ENCODE measurements at places on chromosomes 1 and 21.

DNA sequence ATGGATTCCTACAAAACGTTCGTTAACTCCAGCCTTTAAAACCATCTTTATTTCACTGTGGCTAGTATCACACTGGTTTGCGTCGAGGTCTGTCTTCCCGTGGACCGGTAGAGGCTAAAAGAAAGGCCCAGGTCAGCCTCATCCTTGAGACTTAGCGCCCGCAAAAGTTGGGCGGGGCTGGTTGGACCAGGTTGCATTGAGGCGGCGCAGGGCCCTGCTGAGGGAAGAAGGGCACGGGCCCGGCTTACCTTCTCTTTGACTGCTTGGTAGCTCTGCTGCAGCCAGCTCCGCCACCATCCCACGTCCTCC, 455 bp downstream of the BSDC1 start:
- peak; percentile 14 for DNase-seq

- DNase-seq = no peak
These were observed 9.4 kb downstream of the CR1L start for GRCh38 chr1:207654320-207654719.

GRCh38 chr1:22711071-22711470, 432 bp downstream of the EPHB2 start:
- DNase-seq = no peak

- DNase-seq = no peak
These were observed 66.3 kb downstream of the CD58 start for GRCh38 chr1:116504308-116505156.

GRCh38 chr1:23018661-23019093, 591 bp upstream of the KDM1A start:
- no peak for DNase-seq

DNA sequence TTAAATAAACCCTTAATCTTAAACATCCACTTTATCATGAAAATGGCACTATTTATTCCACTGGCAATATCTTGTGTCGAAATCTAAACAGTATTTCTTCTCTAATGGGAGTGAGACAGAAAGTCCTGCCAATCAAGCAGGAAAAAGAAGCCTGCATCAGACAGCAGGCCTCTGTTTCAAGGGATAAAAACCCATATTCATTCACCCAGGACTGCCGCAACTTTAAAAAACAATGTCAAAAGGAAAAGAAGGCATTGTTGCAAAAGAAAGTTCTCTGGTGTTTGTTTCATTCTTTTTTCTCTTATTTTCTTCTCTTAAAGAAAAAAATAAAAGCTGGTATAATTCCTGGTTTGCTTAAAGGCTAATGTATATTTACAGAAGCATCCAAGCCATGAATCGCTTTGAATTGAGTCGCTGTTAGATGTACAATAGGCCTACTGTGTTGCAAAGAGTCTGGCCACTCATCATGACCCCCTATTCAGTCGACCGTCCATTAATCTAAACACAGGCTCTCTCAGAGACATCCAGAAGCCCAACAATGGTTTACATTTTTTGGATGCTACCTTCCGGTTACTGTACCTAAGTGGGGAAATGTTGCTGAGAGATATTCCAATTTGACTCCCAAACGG, 48.7 kb upstream of the ZC3H11B start:
- no peak for DNase-seq

DNA sequence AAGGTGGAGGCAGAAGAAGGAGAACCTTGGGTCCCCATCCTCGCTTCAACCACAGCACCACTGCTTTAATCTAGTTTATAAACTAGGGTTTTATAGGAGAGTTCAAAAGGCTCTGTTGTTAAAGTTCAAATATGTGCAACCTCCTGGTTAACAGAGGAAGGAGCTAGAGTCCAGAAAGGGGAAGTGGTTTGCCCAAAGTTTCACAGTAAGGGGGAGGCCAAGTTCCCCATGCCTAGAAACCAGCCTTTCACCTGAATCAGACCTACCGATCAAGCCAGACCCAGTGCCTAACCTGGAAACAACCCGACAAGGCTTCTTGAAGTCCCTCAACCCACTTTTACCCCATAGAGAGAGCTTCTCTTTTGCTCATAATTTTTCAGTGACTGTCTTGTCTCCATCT, 106.5 kb downstream of the PLPP3 start:
- DNase-seq = no peak

- no peak for DNase-seq
These were observed 3.0 kb upstream of the PADI3 start for GRCh38 chr1:17245816-17246325.

GRCh38 chr1:202311875-202312635, 29.7 kb downstream of the UBE2T start:
- no peak for DNase-seq

DNA sequence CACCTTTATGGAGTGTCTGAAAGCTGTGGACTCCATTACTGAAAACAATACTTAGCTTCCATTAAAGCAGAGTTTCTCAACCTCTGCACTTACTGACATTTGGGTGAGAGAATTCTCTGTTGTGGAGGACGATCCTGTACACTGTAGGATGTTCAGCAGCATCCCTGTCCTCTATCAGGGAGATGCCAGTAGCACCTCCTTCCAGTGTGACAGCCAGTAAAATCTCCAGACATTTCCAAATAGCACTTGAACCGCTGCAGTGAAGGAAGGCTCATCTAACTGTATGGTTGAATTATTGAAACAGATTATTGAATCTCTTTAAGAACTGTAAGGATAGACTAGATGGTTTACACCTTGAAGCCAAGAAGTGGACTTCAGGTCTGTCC, 3.1 kb downstream of the PRDM2 start:
- DNase-seq = no peak

DNA sequence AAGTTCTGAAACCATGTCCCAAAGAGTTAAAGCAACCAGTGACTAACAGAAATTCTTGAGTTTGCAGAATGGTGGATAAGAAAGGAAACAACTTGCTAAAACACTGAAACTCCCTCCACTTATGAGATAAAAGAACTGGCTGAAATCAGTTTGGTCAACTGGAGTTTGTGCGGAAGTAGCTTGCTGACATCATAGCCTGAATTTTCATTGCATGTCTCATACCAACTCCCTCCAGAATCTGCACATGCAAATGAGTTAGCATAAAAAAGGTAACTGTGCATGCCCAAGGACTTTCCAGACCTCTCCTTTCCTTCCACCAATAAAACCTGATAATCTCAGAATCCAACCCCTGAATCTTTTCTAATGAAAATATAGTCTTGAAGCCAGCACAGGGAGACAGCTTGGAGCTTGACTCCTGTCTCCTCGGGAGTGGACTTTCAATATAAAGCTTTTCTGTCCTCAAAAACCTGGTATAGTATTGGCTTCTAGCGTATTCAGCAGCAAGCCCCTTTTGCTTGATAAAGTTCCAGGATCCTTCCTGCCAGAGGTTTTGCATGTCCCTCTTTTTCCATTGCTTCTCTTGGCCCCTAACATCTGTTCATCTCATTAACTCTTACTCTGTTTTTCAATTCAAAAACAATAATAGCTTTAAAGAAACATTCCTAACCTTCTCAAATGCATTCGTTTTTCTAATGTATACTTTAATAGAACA, 785.8 kb upstream of the ADGRL4 start:
- no peak for DNase-seq

GRCh38 chr21:40706806-40707655, 139.9 kb downstream of the DSCAM start:
- no peak for DNase-seq

Measured in spinal cord (tissue), 10 donors.